ENCODE measurements at places on chromosomes 6 and 20.

DNA sequence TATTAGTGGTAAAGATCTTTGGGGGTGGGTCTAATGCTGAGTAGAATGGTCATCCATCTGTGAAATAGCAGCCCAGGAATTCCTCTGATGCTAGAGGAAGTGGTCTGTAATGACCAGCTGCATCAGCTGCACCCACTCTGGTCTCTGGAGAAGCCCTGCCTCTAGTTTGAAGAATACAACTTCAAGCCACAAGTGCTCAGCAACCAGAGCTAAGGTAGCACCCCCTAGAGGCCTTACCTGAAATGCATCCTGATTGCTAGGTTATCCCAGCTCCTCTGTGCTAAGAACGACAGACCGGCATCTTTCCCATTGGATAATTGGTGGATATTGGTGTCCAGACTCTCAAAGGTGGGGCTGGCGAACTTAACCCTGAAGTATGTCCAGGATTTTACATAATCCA lies 58.2 kb downstream of the DNAH8 start:
- DNase-seq: peak; percentile 40

GRCh38 chr6:26609463-26609862 lies 12.7 kb downstream of the ABT1 start:
- no peak for DNase-seq

GRCh38 chr6:13472099-13472498 lies 15.3 kb downstream of the GFOD1 start:
- no peak for DNase-seq

DNA sequence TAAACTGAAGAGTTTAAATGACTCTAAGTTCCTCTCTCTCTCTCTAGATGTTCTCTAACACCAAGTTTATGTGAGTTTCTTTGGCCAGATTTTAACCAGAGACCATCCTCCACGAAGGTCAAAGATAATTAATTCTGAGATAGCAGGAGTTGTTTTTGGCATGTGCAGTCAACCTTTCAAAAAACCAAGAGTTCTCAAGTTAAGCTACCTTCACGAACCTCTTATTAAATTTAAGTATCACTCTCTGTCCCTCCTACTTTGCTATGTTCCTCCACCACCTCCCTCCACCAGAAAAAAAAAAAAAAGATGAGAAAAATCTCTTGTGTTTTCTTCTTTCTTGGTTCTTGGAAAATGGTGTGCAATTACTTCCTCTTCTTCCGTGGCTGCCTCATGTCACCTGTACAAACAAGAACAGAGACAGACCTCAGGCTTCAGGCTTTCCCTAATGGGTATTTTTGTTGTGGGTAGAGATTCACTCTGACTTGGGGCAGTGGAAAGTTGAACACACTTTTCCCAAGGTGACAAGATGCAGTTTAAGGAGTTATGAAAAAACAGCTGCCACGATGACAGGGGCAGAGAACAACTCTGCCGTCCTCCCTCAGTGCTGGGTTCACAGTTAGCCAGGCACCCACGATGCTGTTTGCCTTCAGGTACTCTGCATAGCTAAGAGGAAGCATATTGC lies 64.3 kb downstream of the ADTRP start:
- DNase-seq: no peak

GRCh38 chr6:160188773-160189172 lies 67.2 kb downstream of the SLC22A1 start:
- DNase-seq: no peak

GRCh38 chr6:135527116-135527959 lies 29.8 kb upstream of the AHI1 start:
- DNase-seq: no peak

DNA sequence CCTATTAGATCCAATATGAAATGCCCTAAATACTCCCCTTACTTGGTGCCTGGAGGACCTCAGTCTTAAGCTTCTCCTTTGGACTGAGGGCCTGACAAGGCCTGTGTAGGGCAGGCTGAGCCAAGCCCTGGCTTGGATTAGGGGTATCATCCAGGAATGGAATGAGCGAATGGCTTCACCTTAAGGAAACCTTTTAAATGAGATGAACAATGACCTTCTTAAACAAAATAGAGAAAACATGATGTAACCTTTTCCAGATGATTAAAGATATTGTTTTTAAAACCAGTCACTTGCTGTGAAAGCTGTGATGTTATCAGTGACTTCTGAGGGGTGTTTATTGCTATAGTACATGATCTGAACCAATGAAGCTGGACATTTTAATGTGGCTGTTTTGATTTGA lies 55.5 kb downstream of the TRAF3IP2 start:
- no peak for DNase-seq

GRCh38 chr20:58523072-58523970 lies 8.1 kb upstream of the APCDD1L start:
- DNase-seq: no peak

- DNase-seq: peak; percentile 68
Observed at GRCh38 chr6:32413427-32414047, 6.6 kb upstream of the BTNL2 start.

DNA sequence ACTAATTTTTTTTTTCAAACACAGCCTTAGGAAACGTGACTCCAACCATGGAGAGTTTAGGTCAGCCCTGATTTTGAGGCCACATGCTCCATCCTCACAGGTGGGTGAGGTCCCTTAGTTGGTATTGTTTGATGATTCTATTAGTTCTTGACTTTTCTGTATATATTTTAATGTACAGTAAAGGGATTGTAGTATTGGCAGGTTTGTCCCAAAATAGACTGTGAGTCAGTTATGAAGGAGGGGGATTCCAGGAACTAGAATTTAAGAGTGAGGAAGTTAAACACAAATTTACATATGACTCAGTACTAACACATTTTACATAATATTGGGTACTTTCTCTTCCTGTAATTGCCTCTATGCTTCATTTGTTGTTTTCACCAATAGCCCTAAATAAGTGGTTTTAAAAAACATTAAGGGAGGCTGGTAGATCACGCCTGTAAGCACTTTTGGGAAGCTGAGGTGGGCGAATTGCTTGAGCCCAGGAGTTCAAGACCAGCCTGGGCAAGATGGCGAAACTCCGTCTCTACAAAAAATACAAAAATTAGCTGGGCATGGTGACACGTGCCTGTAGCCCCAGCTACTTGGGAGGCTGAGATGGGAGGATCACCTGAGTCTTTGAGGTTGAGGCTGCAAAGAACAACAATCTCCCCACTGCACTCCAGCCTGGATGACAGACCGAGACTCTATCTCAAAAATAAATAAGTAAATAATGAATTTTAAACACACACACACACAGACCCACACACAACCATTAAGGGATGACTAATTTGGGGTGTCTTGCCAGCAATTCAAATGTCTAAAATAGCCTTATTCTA lies 81.8 kb downstream of the SGK1 start:
- no peak for DNase-seq

- peak; percentile 14 for DNase-seq
Observed at GRCh38 chr20:50048420-50049166, 64.4 kb downstream of the UBE2V1 start.

- no peak for DNase-seq
Observed at GRCh38 chr6:12348530-12349511, 58.7 kb downstream of the EDN1 start.

DNA sequence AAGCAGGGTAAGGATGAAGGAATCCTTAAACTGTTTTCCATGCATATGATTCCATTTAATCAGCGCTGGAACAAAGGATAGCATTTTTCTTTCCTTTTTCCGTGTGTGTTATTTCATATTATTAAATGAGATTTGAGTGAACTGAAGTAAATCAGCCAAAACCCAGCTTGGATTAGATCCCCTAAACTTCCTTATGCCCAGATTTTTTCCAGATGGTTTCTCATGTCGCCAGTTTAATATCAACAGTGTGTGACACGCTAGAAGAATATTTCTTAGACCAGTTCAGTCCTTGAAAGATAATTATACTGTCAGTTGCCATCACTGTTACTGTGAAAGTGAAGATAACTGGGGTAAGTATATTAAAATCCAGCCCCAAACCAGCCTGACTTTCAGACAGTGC lies 1009.4 kb downstream of the KIF16B start:
- no peak for DNase-seq

DNA sequence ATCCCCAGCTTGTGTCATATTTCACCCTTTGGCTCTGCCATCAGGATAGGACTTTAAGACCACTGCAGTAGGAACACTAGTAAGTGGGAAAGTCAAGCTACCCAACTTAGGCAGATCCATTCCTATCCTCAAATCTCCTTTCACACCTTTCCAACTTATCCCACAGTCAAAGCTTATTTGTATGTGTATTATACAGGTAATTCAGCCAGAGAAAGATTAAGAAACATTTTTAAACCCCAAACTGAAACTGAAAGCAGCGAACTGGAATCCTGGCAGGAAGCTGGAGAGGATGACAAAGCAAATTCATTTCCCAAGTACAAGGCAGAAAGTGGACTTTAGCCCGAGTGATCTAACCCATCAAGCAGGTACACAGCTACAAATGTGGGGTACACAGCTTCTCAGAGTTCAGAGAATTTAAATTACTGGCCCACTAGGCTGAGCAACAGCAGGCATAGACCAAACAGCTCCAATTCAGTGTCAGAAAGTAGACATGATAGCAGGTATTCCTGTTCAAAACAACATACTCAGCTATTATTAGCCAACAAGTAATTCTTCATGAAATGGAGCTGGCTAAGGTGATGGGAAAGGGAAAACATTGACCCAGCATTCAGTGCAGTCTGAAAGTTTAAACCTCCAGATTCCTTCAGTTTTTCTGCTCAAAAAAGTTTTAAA lies 39.1 kb downstream of the ILRUN start:
- DNase-seq: peak; percentile 63

- peak; percentile 59 for DNase-seq
Observed at GRCh38 chr20:24993337-24994185, 1.0 kb upstream of the APMAP start.

DNA sequence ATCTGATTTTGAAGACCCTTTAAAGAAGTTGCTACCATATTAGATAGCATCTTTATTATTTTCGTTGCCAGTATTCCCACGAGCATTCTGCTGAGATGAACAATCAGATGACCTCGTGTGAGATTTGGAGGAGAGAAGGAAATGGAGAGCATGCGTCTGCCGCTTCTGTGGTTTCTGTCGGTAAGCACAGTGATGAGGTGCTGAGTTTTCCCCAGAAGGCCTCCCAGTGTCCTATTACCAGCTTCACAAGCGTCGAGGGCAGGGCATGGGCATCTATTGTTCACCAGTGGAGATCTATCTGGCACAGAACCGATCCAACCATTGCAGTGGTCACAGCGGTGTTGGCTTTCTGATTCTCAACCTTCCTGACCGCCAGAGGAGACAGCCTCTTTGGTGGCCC lies 29.4 kb downstream of the TRAF3IP2 start:
- DNase-seq: no peak

DNA sequence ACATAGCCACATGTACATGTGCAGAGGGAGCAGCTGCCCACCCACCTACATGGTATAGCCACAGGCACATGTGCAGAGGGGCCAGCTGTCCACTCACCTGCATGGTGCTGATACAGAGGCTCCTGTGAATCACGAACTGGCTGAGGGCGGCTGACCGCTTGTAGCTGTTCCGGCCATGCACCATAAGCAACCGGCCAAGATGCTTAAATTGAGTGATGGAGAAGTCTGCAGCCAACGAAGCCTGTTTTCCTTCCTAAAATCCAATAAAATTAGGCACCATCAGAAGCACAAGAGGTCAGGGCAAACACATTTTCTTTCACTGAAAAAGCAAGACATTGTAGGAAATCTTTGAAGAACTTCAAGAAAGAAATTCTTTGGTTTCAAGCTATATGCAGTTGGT lies 71.1 kb upstream of the NFATC2 start:
- no peak for DNase-seq

DNA sequence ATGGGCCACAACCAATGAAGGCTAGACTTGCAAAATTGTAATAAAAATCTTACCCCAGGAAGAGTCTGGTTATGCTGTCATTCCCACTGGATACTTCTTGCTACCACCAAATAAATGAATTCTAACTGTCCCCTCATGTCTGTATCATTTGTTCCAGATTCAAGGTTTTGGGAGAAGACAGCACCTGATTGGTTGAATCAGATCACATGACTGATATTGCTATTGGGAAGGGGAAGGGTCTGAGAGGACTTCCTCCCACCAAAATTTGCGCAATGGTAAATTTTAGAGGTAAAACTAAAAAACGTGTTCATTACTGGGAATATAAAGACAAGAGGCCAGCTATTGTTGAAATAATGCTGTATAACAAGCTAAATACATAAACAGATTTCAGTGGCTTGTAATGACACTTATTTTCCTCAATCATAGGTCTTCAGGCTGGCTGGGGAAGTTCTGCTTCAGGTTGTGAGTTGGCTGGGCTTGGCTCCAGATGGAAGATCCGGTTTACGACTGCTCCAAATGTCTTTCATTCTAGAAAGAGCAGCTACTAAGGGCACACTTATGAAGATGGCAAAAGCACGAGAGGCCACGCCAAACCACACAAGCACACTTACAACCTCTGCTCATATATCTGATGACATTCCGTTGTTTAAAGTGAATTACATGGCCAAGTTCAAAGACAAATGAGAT lies 27.1 kb upstream of the TASP1 start:
- DNase-seq: no peak

DNA sequence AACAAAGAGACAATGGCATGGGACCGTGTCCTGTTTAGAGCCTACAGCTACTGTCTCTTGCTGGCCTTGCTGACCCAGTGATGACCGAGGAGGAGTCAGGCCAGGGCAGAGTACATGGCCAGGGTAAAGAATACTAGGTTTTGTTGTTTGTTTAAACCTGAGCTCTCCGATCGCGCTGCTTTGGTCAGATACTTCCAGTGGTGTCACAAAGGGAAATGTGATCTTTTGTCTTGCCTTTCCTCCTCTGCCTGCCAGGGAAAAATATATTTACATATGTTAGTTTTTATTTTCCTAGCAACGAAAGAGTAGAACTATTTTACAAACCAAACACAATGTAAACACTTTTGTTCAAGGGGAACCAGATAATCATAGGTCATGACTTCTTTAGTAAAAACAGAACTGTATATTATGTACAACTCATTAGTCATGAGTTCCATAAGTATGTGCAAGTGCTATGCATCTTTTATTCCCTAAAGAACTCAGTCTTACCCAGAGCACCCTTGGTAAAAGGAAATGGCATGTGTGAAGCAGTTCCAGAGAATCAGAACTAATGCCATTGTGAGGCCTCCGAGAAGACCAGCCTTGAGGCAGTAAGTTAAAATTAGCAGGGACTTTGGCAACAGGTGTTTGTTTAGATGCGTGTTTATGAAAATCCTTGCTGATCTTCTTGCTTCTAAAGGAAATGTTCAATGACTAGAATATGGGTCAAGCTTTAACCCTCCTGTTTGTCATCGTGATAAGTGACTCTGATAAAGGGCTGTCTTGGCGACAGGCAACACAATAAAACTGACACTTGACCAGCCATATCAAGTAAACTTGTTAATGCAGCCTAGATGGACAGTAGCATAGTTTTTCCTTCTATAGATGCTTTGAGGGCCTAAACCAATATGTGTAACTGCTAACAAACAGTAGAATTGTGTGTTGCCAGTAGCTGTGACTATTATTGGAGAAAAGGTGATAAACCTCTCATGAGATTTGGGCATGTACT lies 204.6 kb downstream of the NKAIN2 start:
- DNase-seq: no peak

GRCh38 chr6:16681260-16681873 lies 79.9 kb downstream of the ATXN1 start:
- DNase-seq: no peak

Data from hematopoietic multipotent progenitor cell treated with erythropoietin and hydrocortisone succinate and interleukin-3 and kit ligand, for 8 days (in vitro differentiated cells).